ENCODE measurements at places on chromosomes 11 and 22. TPM values are rescaled to one million over a fixed set of nuclear protein-coding genes. Genes with fewer than 3 reads are reported as not detected.

The MRGPRE gene
- not detected for total RNA-seq

The TRIM29 gene
- total RNA-seq = 0.24 TPM

The TMA7B gene
- total RNA-seq = not detected

The SUN2 gene
- 101 TPM for total RNA-seq

The LYVE1 gene
- 36.5 TPM for total RNA-seq

The GP1BB gene
- total RNA-seq = not detected

The DDX6 gene
- total RNA-seq = 79.2 TPM

DNA sequence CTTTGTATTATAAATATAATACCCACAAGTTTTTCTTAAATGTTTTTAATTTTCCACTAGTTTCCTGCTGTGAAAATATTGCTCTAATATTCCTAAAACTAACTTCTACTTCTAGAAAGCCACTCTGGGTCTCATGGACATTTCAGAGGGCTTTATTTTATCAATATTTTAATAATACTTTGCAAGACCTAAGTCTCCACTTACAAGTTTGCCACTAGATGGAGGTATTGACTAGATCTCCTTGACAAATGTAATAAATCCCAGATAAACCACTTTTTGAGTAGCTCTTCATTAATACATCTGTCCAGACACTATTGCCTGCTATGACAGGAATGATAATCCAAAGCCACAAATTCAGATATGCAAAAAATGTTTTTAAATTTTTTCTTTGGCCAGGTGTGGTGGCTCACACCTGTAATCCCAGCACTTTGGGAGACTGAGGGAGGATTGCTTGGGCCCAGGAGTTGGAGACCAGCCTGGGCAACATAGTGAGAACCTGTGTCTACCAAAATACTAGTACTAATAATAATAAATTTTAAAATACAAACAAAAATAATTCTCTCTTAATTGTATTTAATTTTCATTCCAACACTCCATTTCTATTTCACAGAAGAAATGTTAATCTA lies 3.5 kb upstream of the ACAT1 start:
- DNase-seq = no peak

GRCh38 chr22:49251371-49251770 lies 576.3 kb downstream of the BRD1 start:
- no peak for DNase-seq

DNA sequence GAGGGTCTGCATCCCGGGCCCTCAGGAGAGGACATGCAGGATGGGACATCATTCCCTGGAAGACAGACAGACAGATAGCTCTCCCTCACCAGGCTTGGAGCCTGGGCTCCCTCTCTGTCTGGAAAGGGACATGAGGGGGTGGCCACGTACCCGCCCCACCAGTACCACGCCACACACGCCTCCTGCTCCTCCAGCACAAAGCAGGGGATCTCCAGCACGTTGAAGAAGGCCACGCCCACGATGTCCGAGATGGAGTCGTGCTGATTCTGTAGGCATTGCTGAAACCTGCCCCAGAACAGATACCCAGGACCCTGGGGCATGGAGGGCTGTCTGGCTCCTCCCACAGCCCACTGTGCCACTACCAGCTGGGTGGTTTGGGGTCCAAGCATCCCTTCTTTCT lies 2.2 kb downstream of the PLA2G3 start:
- no peak for DNase-seq

- no peak for DNase-seq
Measured at GRCh38 chr22:31650391-31650790, 11.6 kb downstream of the PISD start.

GRCh38 chr11:20844216-20844615 lies 174.8 kb downstream of the NELL1 start:
- DNase-seq = no peak

DNA sequence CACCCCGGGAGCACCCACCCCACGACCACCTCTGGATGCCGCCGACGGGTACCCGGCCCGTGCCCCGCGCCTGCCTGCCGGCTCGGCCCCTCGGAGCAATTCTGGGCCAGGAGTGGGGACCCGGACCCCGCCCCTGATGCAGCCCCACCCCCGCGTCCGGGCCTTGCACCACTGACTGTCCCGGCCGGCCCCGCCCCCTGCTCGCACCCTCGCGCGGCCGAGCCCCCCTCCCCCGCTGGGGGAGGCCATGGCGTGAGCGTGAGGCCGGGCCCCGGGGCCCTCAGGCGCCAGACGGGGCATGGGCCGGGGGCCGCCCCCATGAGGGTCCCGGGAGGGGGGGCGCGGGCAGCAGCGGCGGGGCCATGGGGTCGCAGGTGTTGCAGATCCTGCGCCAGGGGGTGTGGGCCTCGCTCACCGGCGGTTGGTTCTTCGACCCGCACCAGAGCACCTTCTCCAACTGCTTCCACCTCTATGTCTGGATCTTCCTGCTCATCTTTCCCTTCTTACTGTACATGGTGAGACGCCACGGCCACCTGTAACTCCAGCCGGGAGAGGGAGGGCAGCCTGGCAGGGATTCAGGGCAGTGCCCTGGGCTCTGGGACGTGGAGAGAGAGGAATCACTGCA lies 486 bp downstream of the PCNX3 start:
- DNase-seq = peak; percentile 75

DNA sequence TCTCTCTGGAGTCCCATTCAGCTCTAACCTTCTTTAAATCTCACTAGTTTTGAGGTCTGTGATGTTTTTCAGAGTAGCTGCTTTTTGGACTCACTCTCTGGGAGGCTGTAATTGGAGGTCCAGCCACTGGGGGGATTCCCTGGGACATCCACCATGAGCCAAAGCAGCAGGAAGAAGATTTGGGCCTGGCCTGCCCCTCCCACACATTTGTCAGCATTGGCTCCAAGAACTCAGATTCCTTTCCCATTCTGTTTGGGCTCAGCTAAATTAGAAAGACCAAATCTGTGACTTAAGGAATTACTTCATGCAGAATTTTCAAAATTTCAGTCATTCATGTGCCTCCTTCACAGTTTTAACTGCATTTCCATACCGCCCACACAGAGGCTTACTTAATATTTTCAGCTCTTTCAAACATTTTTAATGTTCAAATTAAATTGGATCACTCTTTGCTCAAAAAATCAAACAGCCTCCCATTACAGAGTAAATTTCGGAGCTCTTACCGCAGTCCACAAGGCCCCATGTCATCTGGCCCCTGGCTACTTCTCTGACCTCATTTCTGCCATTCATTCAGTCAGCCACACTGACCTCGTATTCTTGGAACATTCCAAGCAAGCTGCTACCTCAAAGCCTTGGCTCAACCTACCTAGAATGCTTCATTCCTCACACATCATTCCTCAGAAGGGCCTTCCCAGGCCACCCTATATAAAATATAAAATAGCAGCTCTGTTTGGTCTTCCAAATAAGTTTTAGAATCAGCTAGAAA lies 54.5 kb upstream of the RRAS2 start:
- DNase-seq = peak; percentile 53

DNA sequence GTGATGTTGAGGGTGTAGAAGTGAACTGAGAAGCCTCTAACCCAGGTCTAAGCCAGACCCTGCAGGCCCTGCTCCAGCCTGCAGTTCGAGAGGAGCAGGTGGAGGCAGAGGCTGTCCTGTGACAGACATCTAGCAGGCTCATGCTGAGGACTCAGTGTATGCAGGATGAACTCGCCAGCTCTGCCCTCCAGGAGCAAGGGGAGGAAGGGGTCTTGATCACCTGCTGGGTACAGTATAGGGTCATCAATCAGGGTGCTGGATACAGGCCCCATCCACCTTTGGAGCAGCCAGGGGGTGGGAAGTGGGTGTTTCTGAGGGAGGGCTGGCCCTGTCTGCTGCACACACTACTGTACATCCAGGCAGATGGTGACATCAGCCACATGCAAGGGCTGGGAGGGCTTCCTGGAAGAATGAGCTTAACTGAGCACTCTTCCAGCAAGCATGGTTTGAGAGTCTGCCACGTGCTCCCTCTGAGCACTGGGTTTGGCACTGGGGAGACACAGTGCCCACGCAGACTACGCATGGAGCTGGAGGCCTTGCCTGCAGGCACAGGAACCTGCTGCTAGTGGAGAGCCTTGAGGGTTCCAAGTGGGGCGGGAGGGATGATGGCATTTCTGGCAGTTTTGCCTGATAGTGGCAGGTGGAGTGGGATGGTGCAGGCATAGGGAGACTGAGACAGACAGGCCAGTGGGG lies 9.2 kb downstream of the MAPK8IP1 start:
- DNase-seq = peak; percentile 6

DNA sequence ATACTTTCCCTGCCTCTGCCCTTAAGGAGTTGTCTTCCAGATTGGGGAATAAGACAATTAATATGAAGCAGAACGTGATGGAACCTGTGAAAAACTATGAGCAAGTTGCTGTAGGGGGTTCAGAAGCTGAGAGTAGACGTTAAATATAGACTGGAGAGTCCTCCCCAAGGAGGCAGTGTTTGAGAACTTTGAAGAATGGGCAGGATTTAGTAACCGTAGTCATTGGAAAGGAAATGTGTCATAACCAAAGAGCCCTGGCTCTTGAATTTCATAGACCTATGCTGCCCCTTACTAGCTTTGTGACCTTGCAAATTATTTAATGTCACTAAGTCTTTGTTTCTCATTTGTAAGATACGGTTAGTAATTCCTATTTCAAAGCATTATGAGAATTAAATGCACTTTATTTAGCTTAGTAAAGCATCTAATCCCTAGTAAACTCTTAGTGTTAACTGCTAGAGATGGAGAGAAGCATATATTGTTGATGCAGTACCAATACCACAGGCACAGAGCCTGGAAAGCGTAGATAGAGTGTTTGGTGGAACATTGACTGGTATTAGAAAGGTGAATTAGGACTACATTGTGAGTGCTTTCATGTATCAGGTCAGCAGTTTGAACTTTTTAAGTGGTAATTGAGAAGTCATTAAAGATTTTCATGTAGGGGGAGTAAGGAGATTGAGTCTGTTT lies 54.1 kb downstream of the MCAM start:
- no peak for DNase-seq

DNA sequence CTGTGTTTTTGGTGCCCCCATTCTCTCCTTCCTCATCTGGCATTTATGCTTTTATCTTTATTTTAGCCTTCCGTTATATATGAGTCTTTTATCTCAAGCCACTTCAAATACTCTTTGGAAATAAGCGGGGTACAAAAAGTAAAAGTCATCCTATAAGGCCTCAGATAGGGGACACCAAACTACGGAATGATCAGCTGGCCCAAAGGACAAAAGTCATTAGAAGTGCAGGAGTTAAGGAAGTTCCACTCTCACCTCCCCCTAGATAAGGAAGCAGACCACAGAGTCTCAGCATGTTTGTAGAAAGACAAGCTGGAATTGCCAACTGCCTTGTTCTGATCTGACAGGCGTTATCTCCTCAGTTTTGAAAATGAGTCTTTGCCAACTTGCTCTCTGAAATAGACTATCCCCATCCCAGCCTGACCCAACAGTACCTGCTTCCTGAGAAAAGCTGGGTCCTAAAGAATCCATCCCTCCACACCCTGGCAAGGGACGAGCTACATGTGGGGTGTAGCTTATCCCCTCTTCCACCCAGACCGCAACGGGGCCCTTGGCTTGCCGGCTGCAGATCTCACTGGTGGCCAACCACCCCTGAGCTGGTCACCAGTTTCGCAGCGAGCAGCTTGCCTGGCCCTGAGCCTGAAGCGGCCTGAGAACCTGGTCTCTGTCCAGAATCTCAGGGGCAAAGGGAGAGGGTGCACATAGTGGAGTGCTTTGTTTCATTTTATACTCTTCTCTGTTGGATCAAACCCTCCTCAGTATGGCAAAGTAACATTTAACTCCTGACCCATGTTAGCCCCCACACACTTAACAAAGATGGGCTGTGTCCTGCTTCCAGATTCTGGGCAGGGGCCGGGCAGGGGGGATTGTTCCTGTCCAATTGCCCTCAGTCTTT lies 13.8 kb downstream of the FADS2 start:
- DNase-seq = no peak

DNA sequence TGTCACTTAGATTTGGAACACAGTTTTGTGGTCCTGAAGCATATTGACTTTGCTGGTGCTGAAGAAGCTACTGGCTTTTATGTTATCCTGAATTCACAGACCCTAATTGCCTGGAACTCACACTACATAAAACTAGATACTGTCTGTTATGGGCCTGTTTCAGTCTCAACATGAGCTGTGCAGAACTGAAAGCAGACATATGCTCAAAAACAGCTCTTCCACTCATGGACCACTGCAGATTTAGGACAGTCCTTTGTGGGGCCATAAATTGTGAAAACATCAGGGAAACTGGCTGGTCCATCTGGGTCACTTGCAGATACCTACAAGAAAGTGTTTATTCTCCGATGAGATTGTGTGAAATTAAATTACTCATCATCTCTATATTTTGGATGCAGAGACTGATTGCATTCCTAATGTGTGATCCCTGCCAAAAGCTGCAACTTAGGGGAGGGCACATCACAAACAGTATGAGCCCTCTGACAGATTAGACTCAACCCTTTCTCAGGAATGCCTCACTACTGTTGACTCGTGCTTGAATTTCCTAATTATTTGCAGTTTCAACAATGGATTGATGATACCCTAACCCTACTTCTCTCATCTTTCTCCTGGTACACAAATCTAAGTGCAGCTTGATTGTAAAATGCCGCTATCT lies 10.2 kb upstream of the CLNS1A start:
- DNase-seq = no peak

DNA sequence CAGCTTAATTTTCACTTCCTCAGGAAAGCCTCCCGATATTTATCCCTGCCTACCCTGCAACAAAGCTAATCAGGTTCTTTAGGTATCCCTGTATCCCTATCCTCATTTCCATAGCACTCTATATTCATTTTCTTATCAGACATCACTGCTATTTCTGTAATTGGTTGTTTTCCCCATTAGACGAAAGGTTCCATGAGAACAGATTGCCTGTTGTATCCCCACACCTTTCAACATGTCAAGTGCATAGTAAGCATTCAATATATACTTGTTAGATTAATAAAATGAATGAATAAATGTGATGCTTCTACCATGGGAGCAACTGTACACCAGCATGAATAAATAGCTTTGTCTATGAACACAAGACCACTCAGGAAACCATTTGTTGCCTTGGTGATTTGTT lies 499.8 kb downstream of the DLG2 start:
- DNase-seq = no peak

- no peak for DNase-seq
Measured at GRCh38 chr22:48083502-48083901, 1321.1 kb downstream of the TBC1D22A start.

DNA sequence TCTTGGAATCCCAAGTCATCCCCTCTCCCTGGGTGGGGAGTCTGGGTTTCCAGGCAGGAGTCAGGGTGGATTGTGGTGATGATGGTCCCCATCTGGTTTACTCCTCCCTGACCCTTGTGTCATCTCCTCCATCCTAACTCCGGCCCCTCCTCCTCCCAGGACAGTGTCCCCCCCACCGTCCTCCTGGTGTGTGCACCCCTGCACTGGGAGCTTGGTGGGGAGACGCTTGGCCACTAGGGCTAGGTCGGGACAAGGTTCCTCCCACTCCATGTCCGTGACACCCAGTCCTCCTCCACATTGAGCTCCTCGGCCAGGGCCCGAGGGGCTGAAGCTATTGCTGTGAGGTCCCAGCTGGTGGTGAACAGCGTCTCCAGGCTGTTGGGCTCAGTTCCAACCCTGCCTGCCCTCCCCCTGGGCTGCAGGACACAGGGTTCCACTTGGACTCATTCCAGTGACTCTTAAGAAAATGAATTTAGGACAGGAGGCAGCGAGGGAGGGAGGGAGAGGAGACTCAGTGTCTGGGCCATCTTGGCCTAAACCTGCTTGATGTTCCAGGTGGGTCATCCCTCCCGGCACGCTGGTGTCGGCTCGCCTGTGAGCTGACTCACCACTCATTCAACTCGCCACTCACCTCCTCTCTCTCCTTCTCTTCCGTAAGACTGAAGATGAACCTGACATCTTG lies 433.2 kb downstream of the TBC1D22A start:
- DNase-seq = peak; percentile 42

Measured in psoas muscle (tissue), 8 donors.